Stimulated activated CD4-positive, alpha-beta T cell treated with anti-CD3 and anti-CD28 coated beads, Interleukin-2, amount 100 ng/mL, for 24 hours (primary cell): ENCODE measurements at places on chromosomes 12 and 14.

DNA sequence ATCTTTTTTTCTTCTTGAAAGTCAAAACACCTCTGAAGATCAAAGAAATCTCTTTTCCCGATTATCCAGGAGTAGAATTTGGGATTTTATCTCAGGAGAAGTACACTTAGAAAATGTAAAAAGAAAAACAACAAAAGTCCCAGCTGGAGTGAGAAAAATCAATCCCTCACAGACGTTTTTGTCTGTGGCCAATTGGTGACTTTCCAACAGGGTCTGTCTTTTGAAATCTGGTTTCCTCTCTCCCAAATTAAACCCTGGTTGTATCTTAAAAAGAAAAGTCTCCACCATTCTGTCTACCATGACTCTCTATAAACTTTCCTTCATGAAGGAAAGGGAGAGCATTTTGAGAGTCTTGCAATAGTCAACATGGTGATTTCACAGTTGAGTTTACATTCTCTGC lies 88.1 kb downstream of the DACT1 start:
- no peak for DNase-seq

DNA sequence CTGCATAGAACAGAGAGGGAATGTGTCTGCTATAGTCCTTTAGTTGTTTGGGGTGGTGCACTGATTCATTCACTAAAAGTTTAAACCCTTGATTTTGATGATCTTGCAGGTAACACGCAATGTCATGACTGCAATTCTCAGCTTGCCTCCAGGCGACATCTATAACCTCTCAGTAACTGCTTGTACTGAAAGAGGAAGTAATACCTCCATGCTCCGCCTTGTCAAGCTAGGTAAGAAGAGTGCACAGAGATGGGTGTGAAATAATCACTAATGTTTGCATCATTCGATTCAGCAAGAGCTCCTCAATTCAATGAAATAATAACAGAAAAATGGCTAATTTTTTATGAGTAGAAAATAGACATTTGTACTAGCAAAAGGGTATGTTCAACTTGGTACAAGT lies 203.7 kb downstream of the PTPRO start:
- DNase-seq: no peak

DNA sequence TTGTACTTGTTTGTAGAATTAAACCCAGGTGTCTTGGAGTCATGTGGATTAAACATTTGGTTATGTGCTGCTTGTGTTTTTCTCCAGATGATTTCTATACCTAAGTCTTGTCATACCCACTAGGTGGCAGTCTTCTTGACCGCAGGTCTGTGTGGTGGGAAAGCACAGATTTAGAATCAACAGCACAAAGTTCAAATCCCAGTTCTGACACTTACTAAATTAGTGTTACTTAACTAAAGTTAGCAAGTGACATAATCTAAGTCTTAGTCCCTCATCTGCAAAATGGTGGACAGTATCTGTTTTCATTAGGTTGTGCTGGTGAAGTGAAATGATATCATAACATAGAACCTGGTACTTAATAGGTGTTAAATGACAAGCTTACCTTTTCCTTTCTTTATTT lies 151.0 kb upstream of the ARHGAP5 start:
- DNase-seq: no peak

- DNase-seq: no peak
Measured at GRCh38 chr14:103519043-103519836, 3.4 kb downstream of the CKB start.

GRCh38 chr12:16857456-16857923 lies 251.5 kb upstream of the LMO3 start:
- no peak for DNase-seq

DNA sequence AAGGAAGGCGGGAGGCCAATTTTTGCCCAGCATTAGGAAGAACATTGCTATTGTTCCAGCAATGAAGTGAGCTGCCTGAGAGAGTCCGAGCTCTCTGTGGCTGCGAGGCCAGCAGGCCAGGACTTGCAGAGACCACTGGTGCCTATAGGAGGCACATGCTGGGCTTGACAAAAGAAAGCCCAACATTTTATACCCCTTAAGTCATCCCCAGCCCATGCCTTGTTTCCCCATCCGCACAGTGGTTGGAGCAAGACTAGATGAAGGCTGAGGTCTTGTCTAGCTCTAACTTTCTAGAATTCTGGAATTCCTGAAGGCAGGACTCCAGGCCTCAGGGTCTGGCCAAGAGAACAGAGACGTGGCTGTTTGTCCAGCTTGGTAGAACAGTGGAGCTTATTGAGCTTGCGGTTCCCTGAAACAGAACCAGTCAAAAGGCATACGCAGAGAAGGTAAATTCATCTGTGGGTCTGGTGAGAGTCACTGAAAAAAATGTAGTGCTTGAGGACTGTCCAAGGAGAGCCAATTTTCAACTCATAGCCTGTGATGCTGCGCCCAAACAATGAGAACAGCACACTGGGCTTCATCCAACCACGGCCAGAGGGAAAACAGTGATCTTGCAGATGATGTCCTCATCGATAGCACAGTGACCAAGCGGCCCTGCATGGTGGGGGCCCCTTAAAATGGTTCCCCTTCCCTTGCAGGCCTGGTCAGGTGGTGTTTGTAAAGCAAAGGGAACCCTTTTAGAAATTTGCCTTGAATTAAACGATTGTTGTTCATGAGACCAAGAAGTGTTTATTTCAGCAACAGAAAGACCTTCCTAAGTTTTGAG lies 27.1 kb upstream of the COL2A1 start:
- no peak for DNase-seq

DNA sequence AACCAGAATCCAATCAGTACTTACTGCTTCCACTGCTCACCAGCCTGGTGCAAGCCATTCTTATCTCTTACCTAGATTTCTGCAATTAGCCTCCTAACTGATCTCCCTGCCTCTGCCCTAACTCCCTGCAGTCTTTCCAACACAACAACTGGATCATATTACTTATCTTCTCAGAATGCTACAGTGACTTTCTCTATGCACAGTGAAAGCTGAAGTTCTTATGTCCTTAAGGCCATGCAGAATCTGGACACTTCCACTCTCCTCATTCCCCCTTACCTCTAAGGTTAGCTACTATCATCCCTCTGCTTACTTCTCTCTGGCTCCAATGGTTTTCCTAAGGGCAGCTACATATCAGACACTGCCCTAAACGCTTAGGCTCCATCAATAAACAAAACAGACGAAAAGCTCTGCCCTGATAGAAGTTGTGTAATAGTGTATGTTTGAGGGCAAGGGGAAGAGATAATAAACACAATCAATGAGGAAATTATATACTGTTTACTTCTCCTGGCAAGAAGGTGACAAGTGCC lies 4.0 kb downstream of the KTN1 start:
- DNase-seq: no peak

- DNase-seq: no peak
Measured at GRCh38 chr14:45091710-45092109, 7.8 kb downstream of the PRPF39 start.

GRCh38 chr14:85601690-85602089 lies 71.7 kb downstream of the FLRT2 start:
- DNase-seq: no peak

DNA sequence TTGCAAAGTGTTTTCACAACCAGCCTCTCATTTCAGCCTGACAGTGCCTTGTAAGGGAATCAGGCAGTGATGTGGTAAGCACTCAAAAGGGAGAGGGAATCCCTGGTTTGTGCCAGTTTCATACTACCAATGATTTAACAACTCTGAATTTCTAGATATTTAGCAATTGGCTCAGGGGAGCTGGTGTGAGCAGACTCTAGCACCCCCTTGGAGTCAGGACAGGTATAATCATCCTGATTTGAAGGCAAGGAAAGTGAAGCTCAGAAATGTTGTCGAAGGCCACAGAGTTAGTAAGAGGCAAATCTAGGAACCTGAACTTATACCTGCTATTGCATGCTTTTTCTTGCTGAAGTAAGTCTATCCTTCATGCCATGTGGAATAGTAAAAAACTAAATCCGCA lies 63.1 kb upstream of the DACT1 start:
- no peak for DNase-seq

- no peak for DNase-seq
Measured at GRCh38 chr14:72472845-72473244, 421.1 kb downstream of the DPF3 start.

DNA sequence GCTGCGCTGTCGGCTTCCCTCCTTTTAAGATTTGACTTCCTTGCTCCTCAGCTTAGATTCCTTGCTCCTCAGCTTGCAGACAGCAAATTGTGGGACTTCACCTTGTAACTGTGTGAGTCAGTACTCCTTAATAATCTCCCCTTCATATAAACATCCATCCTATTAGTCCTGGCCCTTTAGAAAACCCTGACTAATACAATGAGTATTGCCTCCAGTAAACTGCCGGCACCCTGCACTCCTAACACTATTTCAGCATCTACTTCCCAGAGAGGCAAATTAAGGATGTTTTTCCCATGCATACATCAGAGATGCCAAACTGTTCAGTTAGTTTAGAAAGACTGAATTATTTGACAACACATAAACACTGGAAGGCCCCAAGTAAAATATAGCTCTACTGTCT lies 611.3 kb upstream of the TMEM132C start:
- DNase-seq: no peak

DNA sequence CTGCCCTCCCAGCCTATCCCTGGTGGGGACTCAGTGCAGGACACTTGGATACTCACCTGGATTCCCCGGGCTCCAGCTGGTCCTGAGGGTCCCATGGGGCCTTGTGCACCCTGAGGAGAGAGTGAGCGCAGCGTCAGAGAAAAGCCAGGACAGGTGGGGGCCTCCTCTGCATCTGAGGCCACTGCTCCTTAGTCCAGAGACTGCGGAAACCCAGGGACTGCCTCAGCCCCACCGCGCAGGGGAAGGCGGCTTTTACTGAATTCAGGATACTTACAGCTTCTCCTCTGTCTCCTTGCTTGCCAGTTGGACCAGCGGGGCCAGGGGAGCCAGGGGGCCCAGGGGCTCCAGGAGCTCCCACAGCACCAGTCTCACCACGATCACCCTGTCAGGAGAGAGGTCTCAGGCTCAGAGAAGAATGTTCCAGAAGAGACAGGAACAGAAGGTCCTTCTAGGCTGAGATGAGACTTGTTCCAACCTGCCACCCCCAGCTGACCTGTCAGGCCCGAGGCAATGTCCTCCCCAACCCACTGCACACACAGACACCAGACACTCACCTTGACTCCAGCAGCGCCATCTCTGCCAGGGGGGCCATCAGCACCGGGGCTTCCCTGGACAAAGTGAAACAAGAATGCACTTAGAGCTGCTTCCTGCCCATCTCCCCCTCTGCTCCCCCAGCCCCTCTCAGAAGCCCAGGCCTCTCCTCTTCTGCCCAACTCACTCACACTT lies 13.8 kb downstream of the TMEM106C start:
- no peak for DNase-seq

GRCh38 chr12:51953864-51954263 lies 2.4 kb downstream of the ACVR1B start:
- no peak for DNase-seq

DNA sequence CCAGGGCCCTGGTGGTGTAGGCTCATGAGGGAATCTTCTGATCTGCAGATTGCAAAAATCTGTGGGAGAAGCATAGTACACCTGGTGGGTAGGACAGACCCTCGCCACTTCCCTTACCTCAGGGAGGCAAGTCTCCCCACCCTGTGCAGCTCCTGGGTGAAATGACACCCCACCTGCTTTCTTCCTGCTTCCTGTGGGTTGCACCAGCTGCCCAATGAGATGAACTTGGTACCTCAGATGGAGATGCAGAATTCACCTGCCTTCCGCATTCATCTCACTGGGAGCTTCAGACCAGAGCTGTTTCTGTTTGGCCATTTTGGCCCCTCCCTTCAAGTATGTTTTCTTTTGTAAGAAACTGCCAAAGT lies 4.7 kb downstream of the CLEC2D start:
- no peak for DNase-seq

- no peak for DNase-seq
Measured at GRCh38 chr12:102408487-102409297, 71.7 kb downstream of the IGF1 start.

DNA sequence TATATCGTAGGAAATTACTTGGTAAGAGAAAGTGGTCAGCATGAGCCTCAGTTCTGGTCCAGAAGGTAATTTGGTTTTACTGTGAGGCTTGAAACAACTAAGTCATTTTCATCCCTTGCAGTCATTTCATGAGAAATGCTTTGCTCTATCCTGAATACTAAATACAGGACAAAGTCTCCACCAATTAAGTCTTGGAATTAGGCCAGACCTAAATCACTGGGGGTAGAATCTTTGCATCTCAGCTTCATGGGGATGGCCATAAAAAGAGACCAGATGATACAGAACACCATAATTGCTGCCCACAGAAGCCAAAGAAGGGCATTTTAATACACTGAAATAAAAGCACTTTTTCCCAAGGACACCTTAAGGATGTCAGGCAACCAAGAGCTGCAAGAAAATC lies 277.9 kb upstream of the DCN start:
- no peak for DNase-seq
